ENCODE measurements at places on chromosomes 7 and 10.

- no peak for DNase-seq
Measured at GRCh38 chr7:36299823-36300341, 89.8 kb upstream of the ANLN start.

GRCh38 chr7:154879629-154880028 is 123.3 kb downstream of the PAXIP1 start:
- no peak for DNase-seq

DNA sequence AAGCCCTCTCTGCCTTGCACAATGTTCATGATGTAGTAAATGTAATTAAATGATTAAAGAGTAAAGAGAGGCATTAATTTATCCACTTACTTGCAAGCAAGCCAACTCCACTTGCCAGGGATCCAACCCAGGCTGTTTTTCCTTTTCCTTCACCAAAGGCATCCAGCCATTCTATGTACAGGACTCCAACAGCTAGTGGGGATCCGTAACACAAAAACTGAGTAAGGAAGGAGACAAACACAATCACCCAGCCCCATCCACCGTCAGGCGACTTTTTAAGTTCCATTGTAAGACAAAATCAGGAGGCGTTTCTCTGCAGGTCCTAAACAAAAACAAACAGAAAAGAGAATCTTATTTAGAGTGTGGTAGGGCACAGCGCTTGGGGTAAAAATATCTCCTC is 25.6 kb downstream of the SLC16A9 start:
- DNase-seq, result no peak

GRCh38 chr10:96395931-96396877 is 37.4 kb upstream of the OPALIN start:
- DNase-seq, result peak; percentile 44

DNA sequence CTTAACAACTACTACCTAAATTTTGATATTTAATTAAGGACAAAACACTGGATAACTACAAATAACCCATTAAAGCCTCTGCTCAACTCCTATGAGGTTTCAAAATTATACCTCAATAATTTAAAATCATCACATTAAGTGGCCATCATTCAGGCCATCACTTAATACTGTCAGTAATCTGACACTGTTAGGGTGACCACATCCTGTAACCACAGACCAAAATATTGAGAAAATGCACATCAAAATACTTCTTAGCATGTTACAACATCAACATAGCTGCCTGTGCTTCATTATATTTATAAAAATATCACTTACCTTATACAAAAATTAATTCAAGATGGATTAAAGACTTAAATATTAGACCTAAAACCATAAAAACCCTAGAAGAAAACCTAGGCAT is 23.3 kb downstream of the SEM1 start:
- no peak for DNase-seq

All from KG1 (cell line).